ENCODE measurements at places on chromosomes 4 and X. TPM values are rescaled to one million over a fixed set of nuclear protein-coding genes. Genes with fewer than 3 reads are reported as not detected.

CTSO gene
- total RNA-seq: 19.1 TPM

STAP1 gene
- total RNA-seq: 2.4 TPM

RAI2 gene
- 13.5 TPM for total RNA-seq

FGF5 gene
- not detected for total RNA-seq

MTTP gene
- 0.40 TPM for total RNA-seq

SCML2 gene
- 0.74 TPM for total RNA-seq

PKD2 gene
- total RNA-seq: 24.4 TPM

GRCh38 chr4:4729206-4729605 is 130.3 kb upstream of the MSX1 start:
- H3K36me3 ChIP-seq: no peaks in the 10 kb centered on the region
- no peaks in the 10 kb centered on the region for H3K27me3 ChIP-seq
- no peak for DNase-seq
- H3K4me1 ChIP-seq: peaks cover 3% of the 10 kb centered on the region
- H3K4me3 ChIP-seq: no peak overlapping the region
- no peak overlapping the region for H3K27ac ChIP-seq

DNA sequence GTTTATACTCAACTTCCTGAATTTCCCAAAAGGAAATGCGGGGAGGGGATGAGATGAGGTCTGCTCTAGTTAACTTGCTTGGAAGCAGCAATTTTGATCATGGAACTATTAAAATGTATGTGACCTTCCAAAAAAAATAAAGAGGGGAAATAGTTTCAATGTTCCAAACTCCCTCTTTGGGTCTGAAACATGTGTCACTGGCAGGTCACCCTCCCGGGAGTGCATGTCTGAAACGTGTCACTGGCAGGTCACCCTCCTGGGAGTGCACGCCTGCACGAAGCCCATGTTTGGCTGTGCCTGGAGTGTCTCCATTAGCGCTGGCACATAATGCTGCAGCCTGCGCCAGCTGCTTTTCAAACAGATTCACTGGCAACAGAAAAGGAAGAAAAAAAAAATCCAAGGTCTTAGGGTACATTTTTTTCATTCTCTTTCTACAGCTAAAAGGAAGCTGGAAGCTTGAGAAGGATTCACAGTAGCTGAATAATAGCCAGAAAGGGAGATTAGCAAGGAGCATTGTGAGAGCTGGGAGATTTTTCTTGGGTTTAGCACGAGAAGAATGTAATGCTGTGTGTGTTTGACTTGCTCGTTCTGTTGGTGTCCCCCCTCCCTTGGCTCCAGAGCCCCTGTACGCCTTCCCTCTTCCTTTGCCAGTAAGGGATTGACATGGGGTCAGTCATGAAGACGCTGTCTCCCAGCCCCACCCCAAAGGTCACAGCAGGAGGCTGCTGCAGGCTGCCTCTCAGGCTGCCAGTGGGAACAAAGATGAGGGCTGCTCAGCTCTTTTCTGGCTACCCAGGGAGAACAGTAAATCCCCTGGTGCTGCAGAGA is 39.2 kb upstream of the TLR3 start:
- peak overlapping the region; percentile 85 for H3K27ac ChIP-seq
- peak; percentile 98 for DNase-seq
- no peaks in the 10 kb centered on the region for H3K27me3 ChIP-seq
- no peak overlapping the region for H3K4me3 ChIP-seq

DNA sequence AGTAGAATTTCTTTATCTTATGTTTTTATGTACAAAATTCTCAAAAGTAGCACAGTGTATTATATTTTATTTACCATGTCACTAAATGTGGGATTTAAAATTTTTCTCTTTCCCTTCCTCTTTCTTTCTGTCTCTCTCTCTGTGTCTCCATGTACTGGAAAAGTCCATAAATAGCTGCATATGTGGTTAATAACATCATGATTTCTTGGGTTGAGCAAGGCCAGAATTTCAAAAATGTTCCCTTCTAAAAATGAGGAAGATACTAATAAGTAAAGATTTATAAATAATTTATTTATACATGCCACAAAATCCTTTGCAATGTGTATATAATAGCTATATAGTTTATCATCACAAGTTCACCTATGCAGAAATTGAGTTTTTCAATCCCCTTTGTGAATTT is 29.1 kb upstream of the DKK2 start:
- H3K4me1 ChIP-seq: peaks cover 6% of the 10 kb centered on the region
- H3K27ac ChIP-seq: no peak overlapping the region
- H3K4me3 ChIP-seq: no peak overlapping the region
- DNase-seq: no peak

DNA sequence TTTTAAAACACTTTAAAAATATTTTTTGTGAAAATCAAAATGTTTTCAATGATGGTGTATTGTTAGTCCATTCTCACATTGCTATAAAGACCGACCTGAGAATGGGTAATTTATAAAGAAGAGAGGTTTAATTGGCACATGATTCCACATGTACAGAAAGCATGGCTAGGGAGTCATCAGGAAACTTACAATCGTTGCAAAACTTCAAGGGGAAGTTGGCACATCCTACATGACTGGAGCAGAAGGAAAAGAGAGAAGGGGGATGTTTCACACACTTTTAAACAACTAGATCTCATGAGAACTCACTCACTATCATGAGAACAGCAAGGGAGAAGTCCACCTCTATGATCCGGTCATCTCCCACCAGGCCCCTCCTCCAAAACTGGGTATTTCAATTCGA is 110.7 kb downstream of the TMEM47 start:
- no peak overlapping the region for H3K27ac ChIP-seq
- no peak overlapping the region for H3K4me3 ChIP-seq
- no peaks in the 10 kb centered on the region for H3K4me1 ChIP-seq

DNA sequence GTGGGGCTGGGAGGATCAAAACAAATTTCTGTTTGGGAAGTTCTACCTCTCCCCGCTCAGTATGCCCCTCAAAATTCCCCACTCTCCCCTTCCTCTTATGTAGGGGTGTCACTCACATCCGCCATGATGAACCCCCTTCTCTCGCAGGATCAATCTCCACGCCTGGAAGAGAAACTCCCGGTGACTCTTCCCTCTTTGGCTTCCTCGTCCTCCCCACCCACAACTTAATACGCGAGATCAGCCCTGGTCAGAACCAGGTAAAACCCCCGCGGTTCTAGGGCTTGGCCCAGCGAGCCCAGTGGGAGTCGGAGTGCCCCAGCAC is 427 bp downstream of the LAMTOR3 start:
- peaks cover 6% of the 10 kb centered on the region for H3K4me1 ChIP-seq
- peak overlapping the region; percentile 89 for H3K4me3 ChIP-seq
- H3K27me3 ChIP-seq: no peaks in the 10 kb centered on the region
- peaks cover 5% of the 10 kb centered on the region for H3K36me3 ChIP-seq

GRCh38 chr4:61950625-61951024 is 750.5 kb downstream of the ADGRL3 start:
- no peaks in the 10 kb centered on the region for H3K4me1 ChIP-seq
- H3K27ac ChIP-seq: no peak overlapping the region
- H3K36me3 ChIP-seq: no peaks in the 10 kb centered on the region

DNA sequence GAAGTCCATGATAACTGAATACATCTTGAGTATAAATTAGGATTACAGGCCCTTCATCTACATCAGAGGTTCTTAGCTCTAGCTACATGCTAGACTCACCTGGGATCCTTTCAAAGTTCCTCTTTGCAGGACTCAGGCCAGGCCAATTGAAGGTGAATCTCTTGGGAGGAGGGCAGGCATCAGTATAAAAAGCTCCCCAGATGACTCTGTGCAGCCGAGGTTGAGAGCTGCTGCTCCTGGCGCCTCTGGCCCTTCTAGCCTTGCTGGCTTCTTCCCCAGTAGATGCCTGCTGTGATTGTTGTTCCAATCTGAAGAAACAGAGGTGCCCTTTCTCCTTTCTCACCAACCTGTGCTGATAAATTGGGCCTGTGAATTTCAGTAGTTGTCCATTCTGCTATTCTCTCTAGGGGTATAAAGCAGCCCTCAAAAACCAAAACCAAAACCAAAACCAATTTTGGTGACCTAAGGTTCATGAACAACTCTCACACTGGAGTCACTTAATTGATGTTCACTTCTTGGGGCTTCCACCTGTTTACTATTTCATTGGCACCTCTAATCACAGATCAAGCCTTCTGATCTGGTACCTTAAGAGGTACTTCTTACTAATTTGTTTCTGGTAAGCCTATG is 78.7 kb downstream of the SUPT20HL2 start:
- H3K4me1 ChIP-seq: no peaks in the 10 kb centered on the region
- peaks cover 6% of the 10 kb centered on the region for H3K27me3 ChIP-seq
- H3K27ac ChIP-seq: no peak overlapping the region
- no peak overlapping the region for H3K4me3 ChIP-seq

- H3K36me3 ChIP-seq: no peaks in the 10 kb centered on the region
- H3K4me3 ChIP-seq: no peak overlapping the region
- no peaks in the 10 kb centered on the region for H3K4me1 ChIP-seq
- no peak for DNase-seq
These were observed 1.2 kb upstream of the AMOT start for GRCh38 chrX:112841820-112842157.

GRCh38 chr4:88751258-88752075 is 53.8 kb upstream of the NAP1L5 start:
- no peak for DNase-seq
- H3K36me3 ChIP-seq: peaks cover 38% of the 10 kb centered on the region
- no peak overlapping the region for H3K4me3 ChIP-seq
- no peak overlapping the region for H3K27ac ChIP-seq

- no peaks in the 10 kb centered on the region for H3K27me3 ChIP-seq
- H3K4me1 ChIP-seq: no peaks in the 10 kb centered on the region
- DNase-seq: no peak
- H3K36me3 ChIP-seq: no peaks in the 10 kb centered on the region
- H3K4me3 ChIP-seq: no peak overlapping the region
These were observed 256.3 kb downstream of the CENPC start for GRCh38 chr4:67288964-67289363.

- H3K27ac ChIP-seq: no peak overlapping the region
- H3K4me1 ChIP-seq: no peaks in the 10 kb centered on the region
- no peak for DNase-seq
- no peak overlapping the region for H3K4me3 ChIP-seq
- H3K36me3 ChIP-seq: peaks cover 7% of the 10 kb centered on the region
- H3K27me3 ChIP-seq: no peaks in the 10 kb centered on the region
These were observed 138.2 kb downstream of the RNF150 start for GRCh38 chr4:140995058-140995457.

DNA sequence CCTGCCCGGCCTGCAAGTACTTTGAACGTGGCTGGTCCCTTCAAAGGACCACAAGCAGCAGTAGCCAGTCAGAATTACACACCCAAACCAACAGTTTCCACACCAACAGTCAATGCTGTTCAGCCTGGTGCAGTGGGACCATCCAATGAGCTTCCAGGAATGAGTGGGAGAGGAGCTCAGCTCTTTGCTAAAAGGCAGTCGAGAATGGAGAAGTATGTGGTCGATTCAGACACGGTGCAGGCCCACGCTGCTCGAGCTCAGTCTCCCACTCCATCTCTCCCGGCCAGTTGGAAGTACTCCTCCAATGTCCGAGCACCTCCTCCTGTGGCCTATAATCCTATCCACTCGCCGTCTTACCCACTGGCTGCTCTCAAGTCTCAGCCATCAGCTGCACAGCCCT is 104.4 kb upstream of the MYOZ2 start:
- H3K27me3 ChIP-seq: no peaks in the 10 kb centered on the region
- no peak overlapping the region for H3K27ac ChIP-seq
- no peaks in the 10 kb centered on the region for H3K36me3 ChIP-seq
- H3K4me3 ChIP-seq: no peak overlapping the region
- peaks cover 6% of the 10 kb centered on the region for H3K4me1 ChIP-seq

DNA sequence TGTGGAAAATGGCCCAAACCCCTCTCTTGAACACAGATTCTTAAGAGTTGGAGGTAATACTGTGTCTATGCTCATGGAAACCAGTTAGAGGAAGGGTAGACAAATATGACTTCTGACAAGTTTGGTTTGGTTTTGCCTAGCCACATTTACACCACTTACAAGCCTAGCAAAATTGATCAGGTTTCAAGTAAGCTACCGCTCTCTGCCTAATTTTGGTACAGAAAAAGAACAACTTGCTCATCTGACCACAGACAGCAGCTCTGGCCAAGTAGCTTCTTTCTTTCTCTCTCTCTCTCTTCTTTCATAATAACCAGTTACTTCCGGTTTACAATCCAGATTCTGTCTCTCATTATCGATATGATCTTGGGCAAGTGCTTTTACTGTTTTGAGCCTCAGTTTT is 260.0 kb downstream of the GLUD2 start:
- H3K4me3 ChIP-seq: no peak overlapping the region
- DNase-seq: no peak
- H3K4me1 ChIP-seq: no peaks in the 10 kb centered on the region
- no peak overlapping the region for H3K27ac ChIP-seq

- H3K27me3 ChIP-seq: no peaks in the 10 kb centered on the region
- H3K4me1 ChIP-seq: no peaks in the 10 kb centered on the region
- no peak overlapping the region for H3K4me3 ChIP-seq
- no peak for DNase-seq
- H3K36me3 ChIP-seq: no peaks in the 10 kb centered on the region
These were observed 28.2 kb downstream of the WDFY3 start for GRCh38 chr4:84938316-84938715.

GRCh38 chrX:136766785-136767103 is 14.0 kb downstream of the ARHGEF6 start:
- H3K4me1 ChIP-seq: no peaks in the 10 kb centered on the region
- peak overlapping the region; percentile 39 for H3K4me3 ChIP-seq
- H3K27me3 ChIP-seq: no peaks in the 10 kb centered on the region
- no peak for DNase-seq
- no peaks in the 10 kb centered on the region for H3K36me3 ChIP-seq
- H3K27ac ChIP-seq: peak overlapping the region; percentile 93

Data from lung (tissue), 17 donors.